Stimulated activated effector memory CD8-positive, alpha-beta T cell treated with anti-CD3 and anti-CD28 coated beads, Interleukin-12 subunit alpha, Interleukin-12 subunit beta, amount 100 ng/mL, for 72 hours (primary cell): ENCODE measurements at places on chromosomes 11 and 22.

GRCh38 chr11:109439684-109440083 lies 17.7 kb downstream of the C11orf87 start:
- no peak for DNase-seq

GRCh38 chr11:8221917-8222495 lies 41.7 kb downstream of the LMO1 start:
- DNase-seq: no peak

- DNase-seq: no peak
Observed at GRCh38 chr11:65992056-65992455, 9.9 kb downstream of the EIF1AD start.

DNA sequence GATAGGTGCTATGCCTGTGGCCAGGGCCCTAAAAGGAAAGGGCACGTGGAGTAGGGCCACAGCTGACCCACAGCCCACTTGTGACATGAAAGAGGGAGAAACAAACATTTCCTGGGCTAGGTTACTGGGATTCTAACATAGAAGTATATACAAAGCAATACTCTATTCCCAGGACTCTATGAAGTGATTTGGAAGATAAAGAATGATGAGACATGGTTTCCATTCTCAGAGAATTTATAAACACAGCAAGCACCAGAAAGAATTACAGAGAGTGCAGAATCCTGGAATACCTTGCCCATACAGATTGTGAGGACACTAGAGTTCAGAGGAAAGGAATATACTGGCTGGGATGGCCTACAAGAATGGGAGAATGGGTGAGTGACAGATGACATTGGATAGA lies 86.4 kb downstream of the KIRREL3 start:
- DNase-seq: no peak

GRCh38 chr22:40484906-40485669 lies 114.7 kb downstream of the SGSM3 start:
- DNase-seq: no peak

GRCh38 chr11:79564288-79564925 lies 123.6 kb upstream of the TENM4 start:
- DNase-seq: no peak

DNA sequence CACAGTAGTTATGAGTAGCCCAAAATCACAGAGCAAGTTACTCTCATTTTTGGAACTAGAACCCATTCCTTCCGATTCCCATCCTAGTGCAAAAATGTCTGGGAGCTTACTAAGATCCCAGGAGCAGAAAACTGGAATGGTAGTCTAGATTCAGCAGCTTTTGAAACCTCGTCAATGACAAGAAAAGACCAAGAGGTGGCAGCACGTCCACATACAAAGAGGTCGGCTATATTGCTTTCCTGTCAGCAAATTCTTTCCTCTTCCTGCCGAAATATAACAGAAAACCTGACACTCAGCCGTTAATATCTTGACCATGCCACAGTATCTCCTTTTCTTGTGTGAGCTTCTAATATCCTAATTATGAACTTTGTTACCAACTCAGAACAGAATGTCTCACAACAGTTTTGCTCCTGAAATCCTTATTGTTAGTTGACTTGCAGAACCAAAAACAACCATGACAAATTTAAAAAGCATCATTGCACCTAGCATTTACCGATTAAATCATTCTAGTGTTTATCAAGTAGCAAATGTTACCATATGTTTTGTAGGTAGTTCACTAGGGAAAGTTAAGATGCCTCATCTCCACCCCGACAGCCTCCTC lies 92.8 kb upstream of the OR9G4 start:
- no peak for DNase-seq

- no peak for DNase-seq
Observed at GRCh38 chr11:113789675-113790320, 10.2 kb downstream of the CLDN25 start.

DNA sequence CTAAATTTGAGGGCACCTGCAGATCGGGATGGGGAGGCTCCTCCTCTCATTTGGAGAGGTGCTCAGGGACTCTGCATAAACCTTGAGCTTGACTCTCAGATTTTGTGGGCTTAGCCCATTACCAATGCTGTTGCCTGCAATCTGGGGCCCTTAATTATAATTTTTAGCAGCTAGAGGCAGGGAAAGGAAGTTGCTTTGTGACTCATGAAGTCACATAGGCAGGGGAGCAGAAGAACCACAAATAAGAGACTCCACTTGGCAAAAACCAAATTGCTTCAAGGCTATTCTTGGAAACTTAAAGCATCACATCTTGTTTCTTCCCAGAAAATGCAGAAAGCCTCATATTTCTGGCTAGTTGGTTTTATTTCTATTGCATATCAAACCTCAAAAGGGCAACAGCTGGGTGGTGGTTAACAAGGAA lies 46.9 kb downstream of the MICAL2 start:
- DNase-seq: no peak

DNA sequence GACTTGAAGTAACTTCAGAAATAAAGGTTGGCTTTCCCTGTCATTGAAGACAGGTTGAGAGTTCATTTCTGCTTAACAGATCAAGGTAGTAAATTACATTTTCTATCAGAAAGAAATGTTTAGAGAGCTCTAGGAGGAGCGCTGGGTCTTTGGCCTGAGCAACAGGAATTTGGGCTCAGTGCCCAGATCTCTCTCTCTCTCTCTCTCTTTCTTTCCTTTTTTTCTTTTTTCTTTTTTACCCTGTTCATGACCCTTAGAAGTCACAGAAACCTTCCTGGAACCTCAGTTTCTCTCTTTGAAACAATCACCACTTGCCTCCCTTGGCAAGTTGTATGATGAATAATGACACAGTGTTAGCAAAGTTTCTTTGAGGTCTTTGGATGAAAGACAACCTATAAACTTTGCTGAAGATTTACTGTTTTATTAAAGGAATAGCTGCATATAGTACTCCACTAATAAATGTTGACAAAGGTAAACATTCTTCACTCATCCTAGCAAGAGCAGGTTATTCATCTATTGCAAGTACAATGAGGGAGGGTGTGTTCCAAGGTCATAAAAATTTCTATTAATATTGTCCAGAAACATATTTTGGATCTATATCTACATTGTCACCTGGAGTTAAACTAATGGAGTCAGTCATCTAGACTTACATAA lies 35.5 kb upstream of the RASSF10 start:
- DNase-seq: no peak

DNA sequence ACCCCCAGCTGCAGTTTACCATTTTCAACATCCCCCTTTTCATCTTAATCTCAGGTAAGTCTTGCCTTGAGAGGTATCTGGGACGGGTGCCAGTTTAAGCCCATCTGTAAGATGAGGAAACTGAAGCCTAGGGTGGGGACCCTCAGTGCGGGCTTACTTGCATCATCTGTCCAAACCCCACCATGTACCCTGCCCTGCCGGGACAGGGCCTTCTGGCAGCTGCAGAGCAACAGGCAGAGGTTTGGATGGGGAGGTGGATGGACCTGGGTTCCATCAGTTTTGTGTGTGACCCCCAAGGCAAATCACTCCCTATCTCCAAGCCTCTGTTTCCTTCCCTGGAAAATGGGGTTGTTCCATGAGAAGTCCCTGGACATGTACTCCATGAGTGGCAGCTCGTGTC lies 67.5 kb downstream of the MN1 start:
- no peak for DNase-seq

DNA sequence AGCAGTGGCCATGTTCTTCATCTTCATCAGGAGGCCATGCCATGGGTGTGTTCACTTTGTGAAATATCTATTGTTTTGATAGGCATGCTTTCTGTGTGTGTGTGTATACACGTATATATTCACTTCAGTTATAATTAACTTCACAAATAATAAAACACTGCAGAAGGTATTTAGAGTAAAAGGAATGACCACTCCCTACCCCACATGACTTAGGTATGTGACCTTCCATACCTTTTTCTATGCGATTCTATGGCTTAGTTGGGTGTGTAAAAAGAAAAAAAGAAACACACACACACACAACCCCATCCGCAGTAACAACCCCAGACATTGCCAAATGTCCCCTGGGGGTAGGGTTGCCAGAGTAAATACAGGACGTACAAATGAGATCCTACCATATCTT lies 72.0 kb downstream of the CYTH4 start:
- DNase-seq: no peak

GRCh38 chr11:43576320-43576802 lies 104.2 kb upstream of the HSD17B12 start:
- DNase-seq: peak; percentile 36

- no peak for DNase-seq
Observed at GRCh38 chr22:17201285-17201945, 17.8 kb downstream of the ADA2 start.

- DNase-seq: no peak
Observed at GRCh38 chr11:27388869-27389268, 25.9 kb upstream of the CCDC34 start.

DNA sequence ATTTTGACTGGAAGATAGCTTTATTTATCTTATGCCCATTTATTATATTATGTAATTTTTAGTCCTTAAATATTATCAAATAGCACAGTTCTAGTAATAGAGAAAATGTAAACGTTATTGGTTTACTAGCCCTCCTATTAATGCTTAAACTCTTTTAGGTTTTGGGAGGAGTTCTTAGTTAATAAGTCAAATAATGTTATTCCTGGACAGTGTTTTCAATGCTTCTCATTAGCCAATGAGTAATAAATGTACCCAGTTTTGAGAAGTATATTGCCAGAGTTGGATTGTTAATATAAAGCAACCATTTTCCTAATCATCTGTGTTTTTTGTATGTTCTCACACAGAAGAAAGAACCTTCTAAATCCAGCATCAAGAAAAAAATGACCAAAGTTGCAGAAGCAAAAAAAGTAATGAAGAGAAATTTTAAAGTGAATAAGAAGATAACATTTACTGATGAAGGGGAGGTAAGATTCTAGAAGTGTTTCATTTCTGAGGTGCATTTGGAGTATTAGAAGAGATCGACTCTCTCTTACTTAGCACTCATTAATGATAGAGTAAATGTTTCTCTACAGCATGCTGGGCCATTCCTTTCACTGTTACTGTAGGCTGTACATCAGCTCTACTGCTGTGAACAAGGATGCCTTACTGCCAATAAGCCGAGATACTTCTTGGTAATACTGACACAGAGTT lies 173.4 kb downstream of the DDX10 start:
- DNase-seq: no peak

DNA sequence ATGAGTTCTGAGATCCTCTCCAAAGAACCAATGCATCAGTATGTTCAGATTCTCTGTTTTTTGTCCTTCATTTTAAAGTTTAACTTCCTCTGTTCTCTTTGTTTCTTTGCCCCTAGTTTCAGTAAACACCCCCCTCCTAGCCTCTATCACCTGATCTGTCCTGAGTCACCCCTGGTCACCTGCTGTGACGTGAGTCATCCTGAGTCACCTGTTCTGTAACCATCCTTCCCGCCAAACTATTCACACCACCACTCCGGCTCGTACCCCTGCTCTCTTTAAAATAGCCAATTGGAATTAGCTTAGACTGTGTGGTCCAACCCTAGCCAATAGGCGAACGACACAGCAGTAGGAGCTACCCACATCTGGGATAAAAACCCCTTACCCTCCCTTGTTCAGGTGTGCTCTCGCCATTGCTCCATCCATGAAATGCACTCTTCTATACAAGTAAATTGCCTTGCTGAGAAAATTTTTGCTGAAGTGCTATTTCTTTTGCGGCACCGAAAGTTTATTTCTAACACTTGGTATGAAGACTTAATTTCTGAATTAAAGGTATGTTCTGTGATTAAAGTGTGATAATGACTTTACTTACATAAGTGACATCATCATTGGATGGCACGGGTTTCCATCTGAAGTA lies 318.4 kb downstream of the AASDHPPT start:
- no peak for DNase-seq

DNA sequence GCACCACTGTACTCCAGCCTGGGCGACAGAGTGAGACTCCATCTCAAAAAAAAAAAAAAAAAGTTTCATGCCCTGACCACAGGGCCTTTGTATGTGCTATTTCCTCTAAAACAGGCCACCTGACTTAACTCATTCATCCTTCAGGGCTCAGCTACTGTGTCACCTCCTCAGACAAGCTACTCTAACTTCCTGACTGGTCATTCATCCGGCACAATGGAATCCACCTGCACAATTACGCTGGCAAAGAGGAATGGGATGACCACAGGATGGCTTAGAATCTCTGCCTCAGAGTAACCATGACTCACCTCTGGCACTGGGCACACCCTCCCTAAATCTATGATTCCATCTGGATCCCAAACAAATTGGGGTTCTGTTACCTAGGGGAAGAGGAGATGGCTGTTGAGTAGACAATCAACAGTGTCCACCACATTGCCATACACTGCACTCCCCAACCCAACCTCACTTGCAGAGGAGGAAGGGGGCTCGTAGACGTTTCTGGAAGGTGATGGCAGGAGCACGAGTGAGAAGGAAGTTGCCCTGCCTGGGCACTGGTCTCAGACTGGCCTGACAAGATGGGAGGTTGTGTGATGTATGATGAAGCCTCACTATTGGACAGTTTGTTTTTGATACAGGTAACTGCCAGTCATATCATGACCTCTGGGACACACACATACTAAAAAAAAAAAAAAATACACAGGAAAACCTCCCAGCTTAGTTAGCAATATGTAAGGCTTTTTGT lies 22.8 kb upstream of the HMOX1 start:
- DNase-seq: no peak

GRCh38 chr11:16299390-16299789 lies 57.0 kb downstream of the SOX6 start:
- no peak for DNase-seq

GRCh38 chr11:46367244-46367915 lies 14.1 kb upstream of the MDK start:
- DNase-seq: peak; percentile 72

GRCh38 chr11:27471589-27472397 lies 797 bp downstream of the LGR4 start:
- DNase-seq: no peak

- no peak for DNase-seq
Observed at GRCh38 chr22:42160251-42160650, 29.6 kb upstream of the CYP2D6 start.

DNA sequence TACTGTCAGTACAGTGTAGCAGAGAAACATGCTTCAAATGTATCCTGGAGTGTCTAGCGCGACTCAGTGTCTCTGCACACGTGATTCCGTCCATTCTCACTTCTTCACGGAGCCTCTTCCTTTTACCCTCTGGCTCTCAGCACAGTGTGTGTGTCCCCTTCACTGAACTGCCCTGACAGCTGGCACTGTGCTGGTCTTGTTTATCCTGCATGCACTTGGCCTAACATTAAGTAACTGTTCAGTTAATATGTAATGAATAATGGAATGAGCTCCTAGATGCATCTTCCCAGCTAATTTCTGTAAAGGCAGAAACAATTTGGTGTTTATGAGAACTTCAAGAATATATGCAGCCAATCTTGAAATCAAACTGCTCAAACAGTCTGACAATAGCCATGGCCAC lies 44.4 kb downstream of the KMT5B start:
- DNase-seq: no peak
